ENCODE measurements at places on chromosomes 3 and 15.

GRCh38 chr3:198081421-198081844 is 121.4 kb downstream of the LMLN start:
- DNase-seq, result no peak

GRCh38 chr15:64067564-64068030 is 21.3 kb upstream of the DAPK2 start:
- DNase-seq, result peak; percentile 34

GRCh38 chr3:33798113-33798417 is 365 bp upstream of the PDCD6IP start:
- DNase-seq, result no peak

DNA sequence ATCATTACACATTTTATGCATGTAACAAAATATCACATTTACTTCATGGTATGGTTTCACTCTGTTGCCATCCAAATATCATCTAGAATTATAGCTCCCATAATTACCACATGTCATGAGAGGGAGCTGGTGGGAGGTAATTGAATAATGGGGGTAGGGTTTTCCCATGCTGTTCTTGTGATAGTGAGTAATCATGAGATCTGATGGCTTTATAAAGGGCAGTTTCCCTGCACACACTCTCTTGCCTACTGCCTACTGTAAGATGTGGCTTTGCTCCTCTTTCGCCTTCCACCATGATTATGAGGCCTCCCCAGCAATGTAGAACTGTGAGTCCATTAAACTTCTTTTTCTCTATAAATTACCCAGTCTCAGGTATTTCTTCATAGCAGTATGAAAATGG is 123.4 kb downstream of the SATB1 start:
- no peak for DNase-seq

DNA sequence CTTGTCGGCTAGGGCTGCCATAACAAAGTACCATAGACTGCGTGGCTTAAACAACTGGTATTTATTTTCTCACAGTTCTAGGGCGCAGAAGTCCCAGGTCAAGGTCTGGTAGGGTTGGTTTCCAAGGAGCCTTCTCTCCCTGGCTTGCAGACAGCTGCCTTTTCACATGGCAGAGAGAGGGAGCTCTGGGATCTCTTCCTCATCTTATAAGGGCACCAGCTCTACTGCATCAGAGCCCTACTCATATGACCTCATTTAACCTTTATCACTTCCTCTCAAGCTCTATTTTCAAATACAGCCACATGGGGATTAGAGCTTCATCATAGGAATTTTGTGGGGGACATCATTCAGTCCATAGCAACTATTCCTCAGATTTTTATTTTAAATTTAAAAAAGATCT is 17.6 kb upstream of the PAQR9 start:
- DNase-seq, result no peak

- DNase-seq, result no peak
These were observed 3.5 kb downstream of the PDE12 start for GRCh38 chr3:57559526-57559925.

DNA sequence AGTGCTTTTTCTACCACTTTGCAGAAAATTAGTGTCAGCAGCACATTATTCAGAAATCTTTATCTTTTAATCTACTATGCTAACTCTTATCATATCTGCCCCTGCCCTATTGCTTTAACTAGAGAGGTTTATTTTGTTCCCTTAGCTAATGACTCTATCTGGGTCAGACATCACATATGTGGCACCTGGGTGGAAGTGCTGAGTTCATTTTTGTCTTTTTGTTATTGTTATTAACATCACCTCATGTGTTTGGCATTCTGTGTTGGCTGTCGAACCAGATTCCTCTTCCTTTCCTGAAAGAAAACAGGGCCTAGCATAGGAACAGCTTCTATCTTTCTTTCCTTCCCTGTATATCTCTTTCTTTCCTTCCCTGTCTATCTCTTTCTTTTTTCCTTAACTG is 100.7 kb downstream of the RBMS3 start:
- no peak for DNase-seq

GRCh38 chr3:136954251-136954650 is 3.5 kb upstream of the IL20RB start:
- DNase-seq, result no peak

All from caudate nucleus (tissue), 63 donors.